Left ventricle myocardium superior (tissue), 1 donor: ENCODE measurements at places on chromosomes 16 and 17. TPM values are rescaled to one million over a fixed set of nuclear protein-coding genes. Genes with fewer than 3 reads are reported as not detected.

The SGSH gene
- total RNA-seq: 11.4 TPM

GRCh38 chr16:56409195-56409594 is 16.1 kb downstream of the AMFR start:
- DNase-seq: no peak

- no peak for DNase-seq
Observed at GRCh38 chr16:75329943-75330342, 78.5 kb upstream of the BCAR1 start.

The SLFN14 gene
- total RNA-seq: not detected

GRCh38 chr16:78704416-78704815 is 605.0 kb downstream of the WWOX start:
- no peak for DNase-seq

The KRTAP4-4 gene
- total RNA-seq: not detected
